Left kidney (tissue), 8 donors: ENCODE measurements at places on chromosomes 13 and 19. TPM values are rescaled to one million over a fixed set of nuclear protein-coding genes. Genes with fewer than 3 reads are reported as not detected.

DNA sequence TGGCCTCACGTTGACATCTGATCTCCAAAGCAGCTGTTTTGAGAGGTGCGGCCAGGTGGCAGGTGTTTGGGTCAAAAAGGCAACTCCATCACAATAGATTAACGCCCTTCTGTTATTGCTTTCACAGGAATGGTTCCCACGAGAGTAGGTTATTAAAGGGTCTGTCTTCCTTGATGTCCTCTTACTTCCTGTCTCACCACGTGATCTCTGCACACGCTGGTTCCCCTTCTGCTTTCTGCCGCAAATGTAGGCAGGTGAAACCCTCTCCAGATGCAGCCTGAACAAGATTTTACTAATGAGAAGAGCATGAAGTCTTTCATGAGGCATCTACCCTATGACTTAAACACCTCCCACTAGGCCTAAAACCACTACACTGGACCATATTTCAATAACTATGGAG, 22.8 kb upstream of the ZNF564 start:
- DNase-seq, result no peak

DNA sequence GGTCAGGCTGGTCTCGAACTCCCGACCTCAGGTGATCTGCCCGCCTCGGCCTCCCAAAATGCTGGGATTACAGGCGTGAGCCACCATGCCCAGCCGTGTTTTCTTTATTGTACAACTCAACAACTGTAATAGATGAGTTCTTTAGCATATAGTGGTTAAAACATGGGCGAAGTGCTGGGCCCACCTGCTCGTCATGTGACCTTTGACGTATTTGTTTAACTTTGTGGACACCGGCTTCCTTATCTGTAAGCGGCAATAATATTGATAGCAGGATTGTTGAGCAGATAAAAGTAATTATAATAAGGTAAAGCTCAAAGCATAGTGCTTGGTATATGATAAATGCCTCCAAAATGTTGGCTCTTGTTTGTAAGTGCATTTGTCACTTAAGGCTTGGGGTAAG, 460.3 kb downstream of the KLF12 start:
- no peak for DNase-seq

Gene KIR2DL3
- polyA plus RNA-seq, result not detected

DNA sequence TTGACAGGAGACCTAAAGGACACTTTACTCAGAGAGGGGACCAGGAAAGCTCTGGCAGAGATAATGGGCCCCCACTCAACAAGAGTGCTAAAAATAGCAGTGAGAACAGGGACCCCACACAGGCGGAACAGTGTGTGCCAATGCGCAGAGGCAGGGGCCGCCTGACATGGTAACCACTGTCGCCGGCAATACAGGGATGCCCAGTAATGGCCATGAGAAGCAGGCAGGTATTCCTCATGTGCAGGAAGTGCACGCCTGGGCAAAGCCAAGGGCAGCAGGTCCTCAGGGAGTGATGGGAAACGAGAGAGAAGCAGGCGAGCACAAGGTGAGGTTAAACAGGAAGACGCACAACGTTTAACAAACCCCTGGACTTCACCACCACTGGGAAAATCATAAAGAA, 757.1 kb downstream of the LIG4 start:
- DNase-seq, result no peak

Gene PRR36
- polyA plus RNA-seq, result 5.9 TPM

DNA sequence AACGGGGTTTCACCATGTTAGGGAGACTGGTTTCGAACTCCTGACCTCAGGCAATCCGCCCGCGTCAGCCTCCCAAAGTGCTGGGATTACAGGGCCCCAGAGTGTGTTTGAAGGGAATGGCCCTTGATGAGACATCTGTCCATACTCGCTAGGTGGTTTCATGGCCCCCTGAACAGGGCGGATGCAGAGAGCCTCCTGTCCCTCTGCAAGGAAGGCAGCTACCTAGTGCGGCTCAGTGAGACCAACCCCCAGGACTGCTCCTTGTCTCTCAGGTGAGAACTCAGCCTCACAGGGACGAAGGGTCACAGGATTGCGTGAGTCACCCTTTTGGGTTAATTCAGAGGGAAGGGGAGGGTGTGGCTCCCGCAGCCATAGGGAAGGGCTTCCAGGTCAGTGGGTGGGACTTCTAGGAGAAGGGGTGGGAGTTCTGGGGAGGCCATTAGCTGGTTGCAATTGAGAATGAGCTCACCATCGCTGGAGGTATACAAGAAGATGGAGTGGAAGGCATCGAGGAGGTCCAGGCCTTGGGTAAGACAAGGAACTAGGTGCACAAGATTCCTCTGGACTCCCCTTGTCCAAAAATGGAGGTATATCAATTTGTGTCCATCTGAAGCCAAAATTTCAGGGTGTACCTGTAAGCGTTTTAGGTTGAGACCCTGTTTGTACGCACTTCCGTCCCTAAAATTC, 9.2 kb downstream of the SHD start:
- DNase-seq, result no peak

DNA sequence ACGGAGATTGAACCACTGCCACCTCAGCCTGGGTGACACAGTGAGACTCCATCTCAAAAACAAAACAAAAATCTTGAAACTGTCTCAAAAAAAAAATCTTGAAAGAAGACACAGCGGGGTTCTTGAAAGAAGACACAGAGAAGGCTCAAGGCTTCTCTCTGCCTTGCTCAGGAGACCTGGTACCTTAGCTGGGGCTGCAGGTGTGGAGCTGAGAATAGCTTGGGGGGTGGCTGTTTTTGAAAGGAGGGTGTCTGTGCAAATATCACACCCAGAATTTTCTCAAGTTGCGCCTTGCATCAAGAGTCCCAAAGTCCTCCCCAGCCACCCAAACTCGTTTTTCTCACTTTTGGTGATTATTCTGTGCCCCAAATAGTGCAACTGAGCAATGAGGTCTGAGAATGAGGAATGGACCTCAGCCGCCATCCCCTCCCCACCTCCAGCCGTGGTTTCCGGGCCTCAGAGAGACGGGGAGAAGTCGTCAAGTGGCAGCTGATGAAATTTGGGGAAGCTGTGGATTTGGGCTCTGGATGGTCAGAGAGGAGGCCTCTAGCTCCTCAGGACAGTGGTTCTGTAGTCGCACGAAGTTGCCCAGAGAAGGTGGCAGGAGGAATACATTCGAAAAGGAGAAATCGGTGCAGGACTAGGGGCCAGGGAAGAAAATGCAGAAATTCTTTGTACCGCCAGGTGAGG, 8.8 kb downstream of the S1PR2 start:
- DNase-seq, result no peak

Gene FOXO1
- polyA plus RNA-seq, result 15.4 TPM

GRCh38 chr19:8338835-8339234, 4.2 kb downstream of the KANK3 start:
- no peak for DNase-seq

DNA sequence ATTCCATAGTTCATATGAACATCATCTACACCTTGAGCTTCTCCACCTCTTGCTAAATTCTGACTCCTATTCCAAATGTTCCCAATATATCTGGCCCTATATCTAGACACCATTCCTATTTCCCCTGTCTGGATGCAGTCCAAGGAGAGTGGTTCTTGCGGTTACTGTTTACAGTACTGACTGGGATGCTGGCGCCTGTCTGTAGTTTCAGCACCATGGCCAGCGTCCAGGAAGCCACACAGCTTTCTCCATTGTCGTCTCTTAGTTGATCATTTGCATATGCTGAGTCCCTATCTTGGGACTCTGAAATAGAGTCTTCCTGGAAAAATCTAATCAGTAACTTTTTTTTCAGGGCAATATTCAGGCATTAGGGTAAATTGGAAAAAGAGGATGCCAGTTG, 14.9 kb downstream of the LAIR2 start:
- DNase-seq, result peak; percentile 83

DNA sequence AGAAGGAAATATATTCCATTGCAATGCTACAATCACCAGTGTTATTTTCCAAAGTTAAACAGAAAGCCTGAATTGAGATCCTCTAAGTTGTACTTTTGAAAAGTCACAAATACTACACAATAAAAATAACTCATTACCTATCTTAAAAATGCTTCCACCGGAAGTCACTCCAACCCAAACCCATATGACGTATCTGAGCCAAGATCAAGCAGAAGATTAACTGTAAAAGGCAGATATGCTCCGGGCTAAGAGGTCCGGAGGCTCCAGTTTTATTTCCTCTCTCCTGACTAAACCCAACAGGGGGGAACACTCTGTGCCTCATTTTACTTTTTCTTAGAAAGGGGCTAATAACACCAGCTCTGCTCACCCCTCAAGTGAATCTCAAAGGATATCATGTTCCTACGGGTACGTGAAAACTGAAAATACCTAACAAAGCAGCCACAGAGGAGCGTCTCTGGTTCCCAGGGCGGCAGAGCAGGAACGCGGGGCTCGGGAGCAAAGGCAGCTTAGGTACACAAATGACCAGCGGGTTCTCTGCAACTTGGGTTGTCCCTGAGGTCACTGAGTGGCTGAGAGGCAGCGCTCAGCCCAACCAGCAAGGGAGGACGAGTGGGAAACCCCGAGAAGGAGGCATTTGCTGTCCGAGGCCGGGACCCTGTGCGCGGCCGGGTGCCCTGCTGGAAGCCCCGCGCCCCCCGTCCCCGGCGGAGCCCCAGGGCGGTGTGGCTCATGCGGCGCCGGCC, 750 bp downstream of the RAB20 start:
- no peak for DNase-seq

DNA sequence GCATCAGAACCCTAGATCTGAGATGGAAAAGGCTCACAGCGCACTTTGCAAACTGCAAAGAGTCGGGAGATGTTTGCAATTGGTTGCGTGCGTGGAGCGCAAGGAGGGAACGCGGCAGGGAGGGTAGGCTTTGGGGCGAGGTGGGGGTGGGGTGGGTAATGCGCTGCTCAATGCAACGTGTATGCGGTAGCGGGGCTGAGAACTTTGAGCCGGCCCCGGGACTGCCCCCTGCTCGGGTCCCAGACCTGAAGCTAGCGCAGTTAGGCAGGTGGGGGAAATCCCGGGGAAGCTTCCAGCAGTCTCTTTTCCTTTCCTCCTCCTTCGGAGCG, 971 bp downstream of the FOSB start:
- DNase-seq, result no peak

DNA sequence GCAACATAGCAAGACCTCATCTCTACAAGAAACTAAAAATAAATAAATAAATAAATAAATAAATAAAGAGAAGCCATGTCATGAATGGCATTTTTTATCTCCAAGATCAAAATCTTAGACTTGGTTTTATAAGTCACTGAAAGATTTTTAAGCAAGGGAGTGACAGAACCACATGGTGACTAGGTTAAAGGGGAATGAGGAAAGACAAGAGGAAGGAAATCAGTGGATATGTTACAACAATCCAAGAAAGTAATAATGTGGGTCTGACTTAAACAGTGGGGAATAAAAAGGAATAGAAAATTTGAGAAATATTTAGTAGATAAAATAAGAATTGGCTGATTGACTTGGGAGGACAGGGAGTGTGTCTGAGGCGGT, 18.8 kb upstream of the MED4 start:
- DNase-seq, result no peak

Gene FUT2
- polyA plus RNA-seq, result 3.5 TPM

DNA sequence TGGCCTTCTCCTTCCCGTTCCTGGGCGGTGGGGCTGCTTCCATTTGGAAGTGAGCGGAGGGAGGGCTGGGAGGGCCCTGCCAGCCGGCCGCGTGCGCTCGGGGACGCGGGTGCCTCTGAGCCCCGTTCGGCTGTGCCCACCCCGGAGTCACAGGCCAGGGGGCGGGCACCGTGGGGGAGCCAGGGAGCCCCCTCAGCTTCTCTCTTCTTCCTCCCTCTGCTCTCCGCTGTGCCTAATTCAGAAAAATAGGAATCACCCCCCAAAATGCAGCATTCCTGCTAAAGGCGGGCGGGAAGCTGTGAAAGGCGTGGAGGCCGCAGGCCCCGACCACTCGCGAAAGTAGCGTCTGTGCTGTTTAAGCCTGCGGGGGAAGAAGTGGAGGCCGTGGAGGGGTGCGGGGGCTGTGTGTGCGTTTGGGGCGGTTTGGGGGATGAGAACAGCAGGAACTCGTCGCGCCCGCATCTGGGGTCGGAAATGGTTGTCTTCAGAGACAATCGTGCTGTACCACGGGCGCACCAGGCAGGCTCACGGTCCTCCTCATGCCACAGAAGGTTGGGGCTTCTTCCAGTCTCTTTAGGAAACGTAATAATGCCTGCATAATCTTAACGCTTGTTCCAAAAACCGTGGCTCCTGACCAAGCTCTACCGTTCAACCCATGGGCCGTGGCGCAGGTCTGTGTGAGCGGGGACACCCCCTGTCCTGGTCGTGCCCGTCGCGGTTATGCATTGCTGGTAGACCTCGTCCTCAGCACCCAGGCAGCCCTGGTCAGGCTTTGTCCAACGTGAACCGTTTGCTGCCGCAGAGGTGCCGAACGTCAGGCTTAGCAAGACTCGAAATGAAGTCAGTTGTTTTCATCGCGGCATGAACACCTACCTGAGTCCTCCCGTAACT, 110.4 kb upstream of the SOX1 start:
- DNase-seq, result no peak

- no peak for DNase-seq
Measured at GRCh38 chr19:34150558-34150957, 21.7 kb upstream of the LSM14A start.

- no peak for DNase-seq
Measured at GRCh38 chr13:27559719-27560118, 60.6 kb downstream of the LNX2 start.

Gene SCEL
- polyA plus RNA-seq, result not detected

- no peak for DNase-seq
Measured at GRCh38 chr13:63944911-63945310, 2529.3 kb upstream of the PCDH20 start.

Gene KLK2
- polyA plus RNA-seq, result 0.27 TPM

DNA sequence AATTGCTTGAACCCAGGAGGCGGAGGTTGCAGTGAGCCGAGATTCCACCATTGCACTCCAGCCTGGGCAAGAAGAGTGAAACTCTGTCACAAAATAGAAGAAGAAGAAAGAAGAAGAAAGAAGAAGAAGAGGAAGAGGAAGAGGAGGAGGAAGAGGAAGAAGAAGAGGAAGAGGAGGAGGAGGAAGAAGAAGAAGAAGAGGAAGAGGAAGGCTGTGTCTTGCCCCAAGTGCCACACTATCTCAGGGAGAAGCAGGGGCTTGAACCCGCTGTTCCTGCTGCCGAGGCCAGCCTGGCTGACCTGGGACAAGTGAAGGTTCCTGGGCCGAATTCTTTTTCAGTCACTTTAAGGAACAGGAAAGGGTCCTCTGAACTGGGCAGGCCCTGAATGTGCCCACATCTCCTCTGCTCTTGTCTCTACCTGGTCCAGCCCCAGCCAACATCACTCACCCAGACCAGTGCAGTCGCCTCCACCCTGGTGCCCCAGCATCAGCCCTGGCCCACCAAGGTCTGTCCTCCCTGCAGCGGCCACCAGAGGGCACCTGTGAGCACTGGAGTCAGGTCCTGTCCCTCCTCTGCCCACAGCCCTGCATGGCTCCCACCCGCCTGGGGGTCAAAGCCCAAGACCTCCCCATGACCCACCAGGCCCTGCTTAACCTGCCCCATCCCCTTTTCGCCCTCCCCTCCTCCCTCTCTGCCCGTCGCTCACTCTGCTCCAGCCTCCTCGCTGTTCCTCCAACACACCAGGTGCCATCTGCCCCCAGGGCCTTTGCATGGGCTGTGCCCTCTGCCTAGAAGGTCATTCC, 20.0 kb downstream of the TICAM1 start:
- DNase-seq, result no peak

GRCh38 chr13:58452123-58452623, 820.6 kb downstream of the PCDH17 start:
- DNase-seq, result no peak
